T-helper 1 cell (primary cell): ENCODE measurements at places on chromosomes 12 and 14.

GRCh38 chr14:89465876-89466275 is 48.8 kb upstream of the FOXN3 start:
- no peak for DNase-seq

GRCh38 chr12:43309959-43310358 is 242.0 kb downstream of the ADAMTS20 start:
- DNase-seq = no peak

- no peak for DNase-seq
Measured at GRCh38 chr12:20426957-20427356, 58.6 kb downstream of the PDE3A start.

- DNase-seq = no peak
Measured at GRCh38 chr12:6570264-6570887, 2.3 kb upstream of the NOP2 start.

DNA sequence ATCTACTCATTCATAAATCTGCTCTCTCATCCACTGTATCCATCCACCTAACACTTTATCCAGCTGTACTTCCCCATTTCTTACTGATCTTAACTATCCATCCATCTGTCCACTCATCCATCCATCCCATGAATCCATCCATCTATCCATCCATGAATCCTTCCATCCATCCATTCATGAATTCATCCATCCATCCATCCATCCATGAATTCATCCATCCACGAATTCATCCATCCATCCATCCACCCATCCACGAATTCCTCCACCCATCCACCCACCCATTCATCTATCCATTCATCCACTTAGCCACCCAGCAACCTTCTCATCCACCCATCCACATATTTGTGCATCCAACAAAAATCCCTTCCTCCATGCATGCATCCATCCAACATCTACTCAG is 128.6 kb upstream of the MYL2 start:
- DNase-seq = no peak

GRCh38 chr14:77203611-77204458 is 22.2 kb downstream of the TMEM63C start:
- no peak for DNase-seq

- DNase-seq = no peak
Measured at GRCh38 chr12:1994429-1995143, 9.7 kb downstream of the DCP1B start.

DNA sequence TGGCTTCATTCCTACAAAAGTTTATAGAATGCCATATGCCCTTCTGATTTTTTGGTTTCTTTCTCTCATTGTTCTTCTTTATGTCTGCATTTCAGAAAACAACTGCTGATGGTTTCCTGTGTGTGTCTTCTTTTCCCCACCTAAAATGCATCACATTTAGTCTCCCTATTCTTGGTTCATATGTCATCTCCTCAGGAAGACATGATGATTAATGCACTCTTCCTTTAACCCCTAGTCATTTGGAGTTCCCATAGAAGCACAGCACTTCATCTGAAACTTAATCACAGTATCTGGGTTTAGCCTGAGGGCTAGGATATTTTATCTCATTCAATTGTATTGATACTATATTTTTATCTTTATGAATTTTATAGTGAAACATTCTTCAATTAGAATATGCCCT is 21.5 kb downstream of the GNPNAT1 start:
- no peak for DNase-seq

GRCh38 chr14:45222485-45223262 is 30.3 kb downstream of the MIS18BP1 start:
- DNase-seq = no peak

DNA sequence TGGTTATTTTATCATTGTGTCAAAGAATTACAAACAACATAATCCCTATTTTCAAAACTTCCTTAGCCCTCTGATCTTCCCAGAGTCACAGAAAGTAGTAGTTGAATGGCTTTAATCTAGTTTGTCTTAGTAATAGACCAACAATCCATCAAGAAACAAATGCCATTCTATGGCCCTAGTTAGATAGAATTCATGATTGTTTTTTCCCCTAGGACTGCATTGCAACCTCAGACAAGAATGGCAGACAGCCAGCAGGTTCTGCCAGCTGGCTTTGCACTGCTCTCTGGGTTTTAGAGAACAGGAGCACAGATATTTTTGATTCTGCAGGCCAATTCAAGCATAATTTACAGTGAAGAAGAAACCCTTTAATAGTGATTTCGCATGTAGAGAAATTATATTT is 33.8 kb downstream of the SYT1 start:
- no peak for DNase-seq

GRCh38 chr14:65791191-65791981 is 378.9 kb downstream of the FUT8 start:
- DNase-seq = no peak

- DNase-seq = no peak
Measured at GRCh38 chr12:68011882-68012207, 22.6 kb downstream of the IFNG-AS1 start.

- DNase-seq = no peak
Measured at GRCh38 chr14:53967606-53968005, 11.0 kb upstream of the BMP4 start.

DNA sequence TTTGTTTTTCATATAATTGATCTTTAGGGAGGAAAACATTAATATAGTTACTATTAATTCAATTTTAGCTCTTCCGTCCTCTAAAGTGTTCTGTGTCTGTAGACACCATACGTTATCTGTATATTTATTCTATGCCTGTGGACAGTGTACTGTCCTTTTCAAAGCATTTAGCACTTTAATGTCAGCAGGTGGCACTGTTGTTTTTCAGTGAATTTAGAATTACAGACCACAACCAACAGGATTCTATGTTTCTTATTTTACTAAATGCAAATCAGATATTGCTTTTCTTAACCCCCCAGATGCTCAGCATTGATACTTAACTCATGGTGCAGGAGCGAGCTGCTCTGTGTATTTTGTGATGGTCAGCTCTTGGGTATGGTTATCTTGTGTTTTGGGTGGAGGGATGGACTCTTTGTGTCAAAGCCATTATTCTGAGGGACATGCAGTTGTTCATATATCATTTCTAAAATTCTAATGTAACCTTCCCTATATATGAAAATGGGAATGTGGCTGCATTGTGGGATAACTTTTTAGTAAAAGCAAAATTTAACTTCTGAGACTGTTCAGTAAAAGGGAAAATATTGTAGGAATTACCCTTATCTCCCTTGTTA is 65.2 kb downstream of the PAPOLA start:
- DNase-seq = no peak

GRCh38 chr12:91854725-91855124 is 290.9 kb downstream of the BTG1 start:
- DNase-seq = no peak

GRCh38 chr14:99248761-99249171 is 23.2 kb downstream of the BCL11B start:
- no peak for DNase-seq

GRCh38 chr12:49954863-49955830 is 4.6 kb downstream of the AQP2 start:
- DNase-seq = no peak

DNA sequence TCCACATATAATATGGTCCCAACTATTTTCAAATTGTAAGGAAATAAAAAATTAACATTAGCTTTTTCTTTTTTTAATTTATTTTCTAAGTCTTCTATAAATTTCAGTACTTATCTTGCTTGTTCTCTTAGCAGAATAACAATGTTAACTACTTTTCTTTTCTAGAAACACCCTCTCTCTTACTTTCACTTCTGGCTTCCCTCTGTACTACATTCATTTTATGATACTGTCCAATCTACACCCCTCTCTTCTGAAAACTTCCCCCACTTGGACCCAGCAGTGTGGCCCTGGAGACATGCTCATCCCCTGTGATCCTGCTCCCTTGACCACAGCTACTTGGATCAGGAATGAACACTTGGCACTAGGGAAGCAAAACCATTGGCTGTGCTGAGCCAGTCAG is 15.7 kb downstream of the SGPP1 start:
- DNase-seq = no peak

GRCh38 chr12:82326905-82327503 is 31.2 kb downstream of the CCDC59 start:
- no peak for DNase-seq

GRCh38 chr14:24110060-24110459 is 4.5 kb upstream of the DCAF11 start:
- no peak for DNase-seq

DNA sequence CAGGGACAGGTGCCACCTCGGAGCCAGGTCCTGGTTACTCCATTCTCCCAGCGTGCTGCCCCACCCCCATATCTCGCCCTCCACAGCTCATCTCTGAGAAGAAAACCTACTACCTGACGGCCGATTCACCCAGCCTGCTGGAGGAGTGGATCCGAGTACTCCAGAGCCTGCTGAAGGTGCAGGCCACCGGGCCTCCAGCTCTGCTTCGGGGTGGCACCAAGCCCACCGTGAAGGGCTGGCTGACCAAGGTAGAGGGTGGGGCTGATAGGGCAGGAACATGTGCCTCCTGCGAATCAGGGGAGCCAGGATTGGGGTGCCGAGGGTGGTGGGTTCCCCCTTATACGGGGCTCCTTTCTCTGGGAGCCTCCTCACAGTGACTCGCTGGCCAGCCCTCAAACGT is 25.9 kb downstream of the PIGH start:
- no peak for DNase-seq

DNA sequence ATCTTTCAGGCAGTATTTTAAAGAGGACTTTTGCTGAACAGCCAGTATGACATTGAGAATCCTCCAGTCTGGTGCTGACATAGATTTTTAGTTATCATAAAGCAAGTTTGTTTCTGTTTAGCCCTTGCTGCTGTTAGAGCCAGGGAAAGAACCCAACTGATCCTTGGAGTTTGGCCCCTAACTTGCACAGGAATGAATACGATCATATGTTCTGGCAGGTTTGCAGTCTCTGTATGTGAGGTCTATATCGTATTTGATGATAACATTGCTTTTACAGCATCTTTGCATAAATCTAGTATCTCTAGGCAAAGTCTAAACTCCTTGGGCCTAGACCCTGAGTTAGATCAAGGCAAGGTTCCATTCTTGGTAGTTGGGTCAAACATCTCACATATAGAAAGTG is 4.3 kb upstream of the CCDC175 start:
- DNase-seq = no peak

GRCh38 chr12:123034865-123035264 is 54.4 kb downstream of the ARL6IP4 start:
- DNase-seq = no peak

GRCh38 chr14:63875311-63875710 is 22.5 kb downstream of the SYNE2 start:
- DNase-seq = no peak

GRCh38 chr12:94426049-94426448 is 33.6 kb downstream of the CEP83 start:
- DNase-seq = no peak

DNA sequence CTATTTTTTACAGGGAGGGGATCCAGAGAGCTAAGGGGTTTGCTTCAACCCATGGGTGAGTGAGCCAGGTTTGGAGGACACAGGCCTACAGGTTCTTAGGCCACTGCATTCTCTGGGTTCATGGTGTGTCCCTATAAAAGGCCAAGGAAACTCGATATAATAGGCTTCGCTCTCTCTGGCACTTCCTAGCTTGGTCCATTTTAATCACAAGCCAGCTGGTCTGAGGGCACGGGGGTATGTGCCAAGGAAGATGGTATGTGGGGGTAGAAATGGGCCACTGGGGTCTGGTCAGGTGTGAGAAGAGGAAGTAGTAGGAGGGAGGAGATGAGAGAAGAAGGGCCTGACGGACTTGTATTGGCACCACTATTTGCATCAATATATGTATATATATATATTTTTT is 4.9 kb downstream of the ETV6 start:
- DNase-seq = no peak

- DNase-seq = peak; percentile 43
Measured at GRCh38 chr14:100547633-100548294, 39.5 kb downstream of the BEGAIN start.

DNA sequence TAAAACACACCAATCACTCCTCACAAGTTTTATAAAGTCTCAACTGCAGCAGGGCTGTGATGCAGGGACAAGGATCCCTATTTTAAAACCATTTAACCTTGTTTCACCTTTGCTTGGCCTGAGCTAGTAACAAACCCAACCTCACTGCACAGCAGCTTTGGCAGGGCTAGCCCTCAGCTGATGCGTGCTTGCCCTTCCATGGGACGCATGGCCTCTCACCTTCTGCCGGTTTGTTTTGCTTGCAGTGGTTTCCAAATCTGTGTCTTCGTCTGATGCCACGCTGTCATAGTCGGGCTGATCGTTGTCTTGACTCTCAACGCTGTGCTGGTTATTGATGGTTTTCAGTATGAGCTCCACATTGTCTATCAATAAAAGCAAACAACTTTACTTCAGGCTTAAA is 43.3 kb downstream of the GIT2 start:
- no peak for DNase-seq

DNA sequence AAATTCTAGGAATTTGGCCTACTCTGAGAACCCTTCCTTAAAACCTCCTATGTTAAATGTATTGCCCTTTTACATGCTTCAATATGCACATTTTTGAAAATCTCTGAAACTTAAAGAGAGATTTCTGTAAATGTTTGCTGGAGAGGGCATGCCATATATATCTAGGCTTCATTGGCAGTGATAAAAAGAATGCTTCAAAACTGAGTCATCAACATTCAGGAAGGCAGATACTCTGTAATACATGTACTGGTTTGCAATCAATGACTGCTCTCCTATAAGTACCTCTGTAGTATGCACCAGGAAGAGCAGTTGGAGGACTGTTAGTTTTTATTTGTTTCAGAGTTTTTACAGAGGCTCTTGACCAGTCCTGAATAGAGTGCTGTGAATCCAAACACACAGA is 739.9 kb downstream of the SLC16A7 start:
- DNase-seq = no peak

DNA sequence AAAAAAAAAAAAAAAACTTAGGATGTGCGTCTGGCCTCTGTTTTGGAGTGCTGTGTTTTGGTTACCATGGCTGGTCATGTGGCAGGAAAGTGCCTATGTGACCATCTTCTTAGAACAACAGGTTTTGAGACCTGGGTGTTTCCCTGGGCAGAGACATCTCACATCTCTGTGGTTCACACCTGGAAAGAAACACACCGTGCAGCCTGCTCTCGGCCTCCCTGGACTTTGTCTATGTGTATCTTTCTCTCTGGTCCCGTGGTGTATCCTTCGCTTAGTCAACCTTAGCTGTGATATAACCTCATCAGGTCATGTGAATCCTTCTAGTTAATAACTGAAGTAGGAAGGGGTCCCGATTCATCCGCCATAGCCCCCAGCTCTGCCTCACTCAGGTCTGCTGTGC is 22.6 kb downstream of the ACADS start:
- DNase-seq = no peak
